A549 treated with Hydrocortisone at 1 μM for 4 hours (cell line): ENCODE measurements at places on chromosomes 2 and 18. TPM values are rescaled to one million over a fixed set of nuclear protein-coding genes. Genes with fewer than 3 reads are reported as not detected.

CXCR1 gene
- total RNA-seq: not detected in 5 replicates

CFC1 gene
- 0.09 to 0.10 TPM in 2 of 5 replicates, not detected in the others for total RNA-seq

RTP5 gene
- not detected in 5 replicates for total RNA-seq

CHRNG gene
- total RNA-seq: not detected in 5 replicates

SP140 gene
- total RNA-seq: 0.16 to 0.29 TPM in 2 of 5 replicates, not detected in the others

SNORC gene
- 2.4 to 11.7 TPM (median 10.1 TPM) in 5 replicates for total RNA-seq
